ENCODE measurements at places on chromosomes 7 and 10.

DNA sequence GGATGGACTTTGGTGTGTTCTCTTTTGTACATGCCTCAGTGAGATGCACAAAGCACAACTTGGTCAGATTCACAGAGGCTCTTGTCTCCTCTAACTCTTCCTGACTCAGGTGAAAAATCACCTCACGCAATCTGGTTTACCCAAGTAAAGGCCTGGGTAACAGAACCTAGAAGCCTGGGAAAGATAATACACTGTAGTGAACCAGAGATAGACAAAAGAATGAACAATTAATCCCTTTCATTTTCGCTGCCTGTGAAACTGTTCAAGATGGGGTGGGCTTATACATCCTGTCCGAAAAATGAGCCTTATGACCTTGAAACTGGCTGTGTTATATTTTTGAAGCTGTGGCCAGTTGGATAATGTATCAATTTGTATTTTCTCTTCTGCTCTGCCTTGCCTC, 678.9 kb upstream of the TEX47 start:
- DNase-seq, result no peak

DNA sequence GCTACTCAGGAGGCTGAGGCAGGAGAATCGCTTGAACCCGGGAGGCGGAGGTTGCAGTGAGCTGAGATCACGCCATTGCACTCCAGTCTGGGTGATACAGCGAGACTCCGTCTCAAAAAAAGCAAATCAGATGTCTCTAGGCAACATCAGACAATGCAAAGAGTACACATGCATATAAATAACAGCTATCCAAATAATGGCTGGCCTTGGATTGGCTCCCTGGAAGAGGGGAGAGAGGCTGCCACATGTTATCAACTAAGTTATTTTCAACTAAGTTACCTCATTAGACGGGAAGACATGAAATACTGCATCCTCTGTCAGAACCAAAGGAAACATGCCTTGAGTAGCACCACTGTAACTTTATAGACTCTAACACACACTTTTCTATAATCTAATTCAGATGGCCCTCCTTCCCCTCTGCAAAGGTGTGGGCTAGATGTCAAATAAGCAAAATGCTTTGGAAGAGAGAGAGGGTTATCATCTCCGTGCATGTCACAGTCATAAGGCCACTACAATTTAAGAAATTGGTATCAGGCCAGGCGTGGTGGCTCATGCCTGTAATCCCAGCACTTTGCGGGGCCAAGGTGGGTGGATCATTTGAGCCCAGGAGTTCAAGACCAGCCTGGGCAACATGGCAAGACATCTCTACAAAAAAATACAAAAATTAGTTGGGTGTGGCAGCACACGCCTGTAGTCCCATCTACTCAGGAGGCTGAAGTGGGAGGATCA, 22.5 kb upstream of the SPOCK2 start:
- no peak for DNase-seq

- no peak for DNase-seq
Observed at GRCh38 chr10:72274730-72275350, 1.1 kb downstream of the DDIT4 start.

- no peak for DNase-seq
Observed at GRCh38 chr7:69871886-69872569, 273.8 kb downstream of the AUTS2 start.

DNA sequence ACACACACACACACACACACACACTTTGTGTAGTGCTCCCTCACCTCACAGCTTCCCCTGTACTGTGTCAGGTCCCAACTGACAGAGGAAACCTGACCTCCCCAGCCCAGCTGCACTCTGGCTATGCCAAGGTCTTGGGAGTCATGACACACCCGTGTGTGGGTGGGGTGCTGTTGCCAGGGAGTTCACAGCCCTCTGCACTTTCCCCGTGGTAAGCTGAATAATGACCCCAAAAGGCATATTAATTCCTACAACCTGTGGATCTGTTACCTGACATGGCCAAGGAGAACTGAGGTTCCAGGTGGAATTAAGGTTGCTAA, 8.9 kb upstream of the NANOS1 start:
- no peak for DNase-seq

DNA sequence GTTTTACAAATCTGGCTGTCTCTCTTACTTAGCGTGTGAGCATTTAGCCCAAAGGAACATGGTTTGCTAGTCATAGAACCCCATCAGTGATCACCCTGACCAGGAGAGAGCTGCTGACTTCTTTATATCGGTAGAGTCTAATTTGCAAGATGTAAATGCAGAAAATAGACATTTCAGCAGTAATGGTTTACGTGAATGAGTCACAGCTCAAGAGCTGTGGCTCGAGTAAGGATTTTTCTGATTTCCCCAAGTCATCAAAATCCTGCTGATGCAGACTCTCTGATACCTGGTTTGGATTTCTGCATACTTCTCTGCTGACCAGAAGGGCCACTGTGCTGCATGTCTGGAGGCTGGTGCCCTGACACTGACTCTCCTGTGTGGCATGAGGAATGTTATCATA, 25.7 kb downstream of the NUB1 start:
- no peak for DNase-seq

- DNase-seq, result no peak
Observed at GRCh38 chr10:121369616-121370015, 228.6 kb downstream of the FGFR2 start.

- no peak for DNase-seq
Observed at GRCh38 chr7:151058781-151059366, 515 bp upstream of the SLC4A2 start.

DNA sequence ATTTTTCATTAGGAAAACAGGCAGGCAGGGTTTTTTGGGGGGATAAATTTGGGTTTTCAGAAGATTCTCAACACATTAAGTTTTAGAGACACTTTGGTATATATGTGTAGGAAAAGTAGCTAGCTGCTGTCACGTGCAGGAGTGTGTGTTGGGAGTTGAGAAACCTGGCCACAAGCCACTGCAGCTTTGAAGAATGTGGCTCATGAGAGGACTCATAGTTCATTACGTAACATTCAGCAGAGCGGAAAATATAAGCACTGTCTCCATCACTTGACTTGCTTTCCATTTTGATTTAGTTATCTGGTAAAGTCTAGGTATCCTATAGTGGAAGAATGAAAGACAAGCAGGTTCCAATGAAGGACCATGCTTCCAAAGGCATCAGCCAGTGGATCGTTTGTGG, 31.2 kb downstream of the SMNDC1 start:
- peak; percentile 2 for DNase-seq

GRCh38 chr10:23038172-23038571, 57.2 kb upstream of the MSRB2 start:
- no peak for DNase-seq

DNA sequence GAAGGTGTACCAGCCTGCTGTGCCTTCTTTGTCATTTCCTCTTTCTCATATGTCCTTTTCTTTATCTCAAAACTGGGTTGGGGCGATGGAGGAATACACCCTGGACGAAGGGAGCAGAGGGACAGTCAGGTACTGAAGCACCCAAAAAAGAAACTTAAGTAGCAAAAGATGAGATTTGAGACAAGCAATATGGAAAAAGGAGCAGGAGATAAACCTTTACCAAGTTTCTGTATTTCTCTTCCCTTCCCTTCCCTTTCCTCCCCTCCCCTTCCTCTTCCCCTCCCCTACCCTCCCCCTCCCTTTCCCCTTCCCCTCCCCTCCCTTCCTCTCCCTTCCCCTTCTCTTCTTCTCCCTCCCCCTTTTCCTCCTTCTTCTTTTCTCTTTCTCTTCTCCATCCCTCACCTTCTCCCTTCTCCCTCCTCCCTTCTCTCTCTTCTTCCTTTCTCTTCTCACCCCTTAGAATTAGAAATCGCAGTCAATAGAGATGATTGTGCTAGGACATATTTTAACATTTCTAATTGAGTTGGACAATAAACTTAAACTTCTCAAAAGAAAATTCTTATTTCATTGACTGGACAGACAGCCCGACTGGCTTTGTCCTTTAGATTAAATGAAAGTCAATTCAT, 114.7 kb upstream of the PLXDC2 start:
- DNase-seq, result no peak

GRCh38 chr7:45454771-45455170, 119.4 kb upstream of the ADCY1 start:
- DNase-seq, result no peak

- DNase-seq, result no peak
Observed at GRCh38 chr10:102632394-102633111, 11.7 kb upstream of the TRIM8 start.

All from COLO829 (cell line).